H4 (cell line): ENCODE measurements at places on chromosomes 5 and 9.
A peak's percentile ranks its signal among the peaks of the same experiment; 100 is the strongest.

- peak; percentile 17 for DNase-seq
These were observed 119.5 kb downstream of the TRPM3 start for GRCh38 chr9:71001780-71002386.

DNA sequence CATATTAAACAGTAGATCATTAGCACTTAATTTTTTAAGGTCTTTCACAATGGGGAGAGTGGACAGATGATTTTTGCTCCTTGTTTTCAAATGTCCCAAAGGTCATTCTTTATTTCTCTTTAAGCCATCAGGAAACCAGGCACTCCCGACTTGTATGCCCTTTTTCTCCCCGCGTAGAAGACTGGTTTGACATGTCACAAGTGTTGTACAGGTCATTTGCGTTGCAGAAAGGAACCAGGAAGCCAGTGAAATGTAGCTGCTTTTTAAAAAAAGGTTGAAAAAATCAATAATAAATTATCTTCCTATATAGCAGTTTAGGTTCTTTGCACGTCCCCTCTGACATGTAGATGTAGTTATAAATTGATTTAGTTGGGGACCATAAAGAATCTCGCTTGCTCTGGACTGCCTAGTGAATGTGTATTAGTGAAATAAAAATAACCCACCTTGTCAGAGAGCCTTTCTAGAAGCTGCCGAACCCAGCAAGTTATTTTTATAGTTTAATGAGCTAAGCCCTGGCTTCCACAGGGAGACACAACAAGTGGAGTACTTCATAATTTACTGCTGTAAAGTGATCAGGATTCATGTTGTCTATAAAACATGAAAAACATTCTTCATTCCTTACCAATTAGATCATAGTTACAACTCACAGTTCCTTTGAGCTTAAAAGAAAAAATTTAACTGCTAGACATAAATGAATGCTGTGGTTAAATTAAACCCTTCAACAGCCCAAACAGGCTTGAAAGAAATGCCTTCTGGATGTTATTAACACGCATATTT is 404.6 kb downstream of the CSNK1G3 start:
- peak; percentile 88 for DNase-seq

DNA sequence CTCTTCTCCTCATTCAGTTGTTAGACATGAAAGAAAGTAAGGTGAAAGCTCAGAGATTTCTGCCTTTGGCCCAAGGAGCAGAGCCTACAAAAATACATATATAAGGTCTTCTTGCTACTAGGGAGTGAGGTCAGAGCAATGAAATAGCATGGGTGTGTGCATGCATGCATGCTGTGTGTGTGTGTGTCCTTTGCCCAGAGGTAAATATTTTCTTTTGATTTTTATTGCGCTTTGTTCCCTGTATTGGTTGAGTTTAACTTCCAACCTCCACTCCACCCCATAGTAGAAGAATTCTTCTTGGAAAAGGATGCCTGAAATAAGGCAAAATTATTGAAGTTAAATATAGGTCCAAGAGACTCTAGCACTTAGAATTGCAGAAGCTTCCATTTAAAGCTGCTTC is 248.0 kb upstream of the PTGER4 start:
- no peak for DNase-seq

DNA sequence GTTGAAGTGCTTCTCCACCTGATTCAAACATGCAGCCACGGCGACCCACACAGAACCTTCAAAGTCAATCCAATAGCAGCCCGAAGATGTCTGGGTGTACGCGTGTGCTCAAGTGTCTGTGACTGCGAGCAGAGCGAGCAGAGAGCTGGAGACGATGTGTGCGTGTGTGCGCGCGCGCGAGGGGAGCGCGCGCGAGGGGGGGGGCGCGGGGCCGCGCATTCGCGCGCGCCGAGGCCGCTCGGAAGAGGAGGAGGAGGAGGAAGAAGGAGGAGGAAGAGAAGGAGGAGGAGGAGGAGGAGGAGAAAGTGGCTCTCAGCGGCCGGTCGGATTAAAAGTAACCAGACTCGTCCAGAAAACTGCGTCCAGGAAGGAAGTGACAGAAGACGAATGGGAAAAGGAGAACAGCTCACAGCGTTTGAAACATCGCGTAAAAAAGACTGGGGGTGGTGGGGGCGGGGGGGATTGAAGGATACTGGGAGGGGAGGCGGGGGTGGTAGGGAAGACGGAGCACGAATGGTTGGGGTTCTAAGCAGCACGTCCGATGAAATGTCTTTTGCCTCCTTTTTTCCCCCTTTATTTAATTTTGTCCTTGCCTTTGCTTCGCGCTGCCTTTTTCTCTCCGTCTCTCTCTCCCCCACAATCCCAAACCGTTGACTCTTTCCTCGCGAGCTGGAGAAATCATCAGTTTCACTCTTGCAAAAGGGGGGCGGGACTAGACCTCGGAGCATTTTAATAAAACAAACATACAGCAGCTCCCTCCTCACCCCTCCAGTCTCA is at the start of gene MEF2C:
TSS of gene MEF2C (minus strand) at position 126 of the 777 bp plus-strand sequence. CDS start 59,396 bp downstream, outside the sequence.
- peak; percentile 84 for DNase-seq

DNA sequence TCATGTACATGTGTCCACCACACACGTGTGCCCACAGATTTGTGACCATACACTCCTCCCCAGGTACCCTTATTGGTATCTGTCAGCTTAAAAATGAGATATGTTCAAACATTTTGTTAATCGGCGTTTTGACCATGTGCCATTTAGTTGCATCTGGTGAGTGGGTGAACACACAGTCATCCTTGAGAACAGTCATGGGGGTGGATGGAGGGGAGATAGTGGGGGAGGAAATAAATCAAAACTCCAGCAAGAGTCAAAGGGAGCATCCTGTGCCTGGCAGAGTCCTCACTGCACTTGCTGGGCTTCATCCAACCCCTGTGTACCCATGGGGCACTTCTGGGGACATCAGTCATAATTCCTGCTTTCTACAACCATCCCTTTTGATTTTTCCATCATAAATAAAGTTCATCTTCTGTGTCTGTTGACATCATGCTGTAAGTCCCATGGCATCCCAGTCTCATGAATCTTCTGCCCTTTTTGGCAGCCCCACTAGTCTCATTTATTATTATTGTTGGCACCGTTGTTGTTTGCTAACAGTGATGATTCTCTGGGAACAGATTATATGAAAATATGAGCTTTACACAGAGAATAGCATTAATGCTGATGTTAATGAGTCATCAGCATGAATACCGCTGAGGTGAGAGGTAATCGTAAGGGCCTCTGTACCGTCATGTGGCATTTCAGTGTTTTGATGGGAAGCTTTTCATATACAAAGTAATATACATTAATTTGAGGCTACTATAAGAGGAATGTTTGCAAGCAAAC is 24.4 kb upstream of the CLK4 start:
- DNase-seq, result no peak

GRCh38 chr9:136762221-136762691 is 2.1 kb downstream of the LCN15 start:
- no peak for DNase-seq

DNA sequence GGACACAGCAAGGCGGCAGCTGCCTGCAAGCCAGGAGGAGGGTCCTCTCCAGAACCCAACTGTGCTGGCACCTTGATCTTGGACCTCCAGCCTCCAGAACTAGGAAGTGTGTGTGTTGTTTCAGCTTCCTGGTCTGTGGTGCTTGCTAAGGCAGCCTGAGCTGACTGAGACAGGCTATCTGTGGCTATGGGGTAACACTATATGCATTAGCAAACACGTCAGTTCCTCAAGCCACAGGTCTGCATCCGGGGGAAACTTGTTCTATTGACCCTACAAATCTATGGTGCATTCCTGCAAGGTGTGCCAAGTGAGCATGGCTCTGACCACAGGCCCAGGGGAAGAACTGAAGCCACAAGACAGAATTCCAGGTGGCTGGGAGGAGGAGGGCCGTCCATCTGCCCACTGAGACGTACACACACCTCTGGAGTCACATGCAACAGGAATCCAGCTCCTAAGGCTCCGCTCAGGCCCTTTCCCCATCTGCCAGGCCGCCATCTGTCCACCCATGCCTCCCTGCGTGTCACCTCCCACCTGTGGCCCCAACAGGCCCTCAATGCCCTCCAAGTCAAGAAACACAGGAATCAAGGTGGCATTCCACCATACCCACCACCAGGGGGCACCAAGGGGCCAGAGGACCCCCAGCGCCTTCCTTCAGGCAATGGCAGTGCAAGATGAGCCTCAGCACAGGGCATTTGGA is 174.9 kb downstream of the ROR2 start:
- DNase-seq, result peak; percentile 44

DNA sequence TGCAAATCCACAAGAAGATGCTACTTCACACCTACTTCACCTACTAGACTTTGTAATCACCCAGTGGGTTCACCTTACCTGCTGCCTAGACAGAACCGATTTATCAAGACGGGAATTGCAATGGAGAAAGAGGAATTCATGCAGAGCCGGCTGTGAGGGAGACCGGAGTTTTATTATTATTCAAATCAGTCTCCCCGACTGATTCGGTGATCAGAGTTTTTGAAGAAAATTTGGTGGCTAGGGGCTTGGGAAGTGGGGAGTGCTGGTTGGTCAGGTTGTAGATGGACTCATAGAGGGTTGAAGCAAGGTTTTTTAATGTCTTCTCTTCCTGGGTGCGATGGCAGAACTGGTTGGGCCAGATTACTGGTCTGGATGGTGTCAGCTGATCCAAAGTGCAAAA is 23.4 kb downstream of the SFXN1 start:
- DNase-seq, result no peak

DNA sequence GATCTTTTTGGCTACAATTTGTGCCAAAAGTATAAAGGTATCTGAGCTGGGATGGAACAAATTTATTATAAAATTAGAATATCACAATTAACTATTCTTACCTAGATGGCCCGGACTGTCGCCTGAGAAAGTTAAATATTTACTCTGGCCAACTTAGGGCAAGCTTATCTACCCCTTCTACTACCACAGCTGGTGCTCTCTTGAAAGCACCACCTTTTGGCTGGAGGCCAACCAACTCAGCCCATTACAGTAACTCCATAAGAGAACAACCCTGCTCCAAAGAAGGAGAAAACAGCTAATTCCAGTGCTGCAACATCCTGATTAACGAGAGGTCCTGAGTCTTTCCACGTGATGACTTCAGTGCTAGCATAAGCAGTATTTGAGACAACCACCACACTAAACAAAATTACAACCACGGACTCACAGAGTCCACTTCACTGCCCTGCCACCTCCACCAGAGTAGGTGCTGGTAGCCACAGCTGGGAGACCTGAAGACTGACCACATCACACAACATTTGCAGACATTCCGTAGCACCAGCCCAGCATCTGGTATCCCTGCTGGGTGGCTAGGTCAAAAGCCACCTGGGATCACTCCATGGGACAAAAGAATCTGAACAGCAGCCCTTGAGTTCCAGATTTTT is 43.2 kb downstream of the RGMB start:
- DNase-seq, result peak; percentile 45

- no peak for DNase-seq
These were observed 190.6 kb upstream of the C9orf72 start for GRCh38 chr9:27763831-27764230.

DNA sequence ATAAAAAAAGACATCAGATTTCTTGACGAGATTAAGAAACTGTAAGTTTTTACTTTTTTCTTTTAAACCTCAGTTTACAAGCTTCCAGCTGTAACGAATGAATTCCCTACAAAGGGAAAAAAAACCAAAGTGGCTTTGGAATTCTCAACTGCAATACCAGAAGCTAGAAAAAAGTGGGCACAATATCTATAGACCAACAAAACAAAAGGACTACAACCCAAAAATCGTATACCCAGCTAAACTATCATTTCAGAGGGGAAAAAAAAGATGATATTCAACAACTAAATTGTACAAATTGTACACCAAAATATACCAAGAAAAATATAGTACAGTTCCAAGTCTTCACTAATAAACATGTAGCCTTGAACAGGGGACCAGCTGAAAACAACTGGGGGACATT is 26.8 kb upstream of the ELOVL7 start:
- DNase-seq, result no peak

DNA sequence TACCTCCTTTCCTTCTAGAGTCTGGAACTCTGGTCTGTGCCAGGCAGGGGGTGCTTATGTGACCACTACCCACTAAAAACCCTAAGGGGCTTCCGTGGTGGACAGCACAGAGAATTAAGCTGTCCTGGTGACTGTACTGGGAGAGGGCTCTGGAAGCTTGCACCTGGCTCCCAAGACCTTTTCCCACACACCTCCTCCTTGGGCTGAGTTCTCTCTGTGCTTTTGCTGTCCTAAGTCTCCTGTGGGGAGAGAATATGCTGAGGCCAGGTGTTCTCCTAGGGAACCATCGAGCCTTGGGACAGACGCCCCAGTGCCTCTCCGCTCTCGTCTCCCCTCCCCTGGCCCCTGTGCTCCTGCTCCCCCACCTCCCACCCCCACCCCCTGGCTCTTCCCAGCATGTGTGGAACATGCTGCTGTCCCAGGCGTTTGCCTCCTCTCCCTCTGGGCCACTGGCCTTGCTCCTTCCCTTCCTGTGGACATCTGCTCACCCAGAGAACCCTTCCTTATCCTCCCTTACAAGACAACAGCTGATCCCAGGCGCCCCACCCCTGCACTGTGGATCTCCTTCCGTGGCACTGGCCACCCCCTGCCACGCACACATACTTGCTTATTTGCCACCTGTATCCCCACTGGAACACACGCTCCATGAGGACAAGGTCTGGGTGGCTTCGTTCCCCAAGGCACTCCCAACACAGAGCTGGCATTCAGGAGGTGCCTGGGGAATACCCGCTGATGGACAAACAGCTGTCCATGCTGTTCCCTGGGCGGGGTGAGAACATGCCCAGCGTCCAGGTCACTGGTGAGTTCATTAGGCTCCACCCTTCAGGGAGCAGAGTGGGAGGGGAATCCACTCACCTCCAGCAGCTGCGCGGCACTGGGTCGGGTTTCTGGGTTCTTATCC is 83.0 kb downstream of the STK10 start:
- no peak for DNase-seq

- no peak for DNase-seq
These were observed 5.1 kb upstream of the CLINT1 start for GRCh38 chr5:157864067-157864466.
